ENCODE measurements at places on chromosomes 1 and 21.
A peak's percentile ranks its signal among the peaks of the same experiment; 100 is the strongest.

GRCh38 chr21:30839304-30839703, 9.7 kb upstream of the KRTAP7-1 start:
- peak; percentile 24 for DNase-seq

GRCh38 chr1:215166886-215167285, 84.3 kb downstream of the KCNK2 start:
- DNase-seq, result no peak

DNA sequence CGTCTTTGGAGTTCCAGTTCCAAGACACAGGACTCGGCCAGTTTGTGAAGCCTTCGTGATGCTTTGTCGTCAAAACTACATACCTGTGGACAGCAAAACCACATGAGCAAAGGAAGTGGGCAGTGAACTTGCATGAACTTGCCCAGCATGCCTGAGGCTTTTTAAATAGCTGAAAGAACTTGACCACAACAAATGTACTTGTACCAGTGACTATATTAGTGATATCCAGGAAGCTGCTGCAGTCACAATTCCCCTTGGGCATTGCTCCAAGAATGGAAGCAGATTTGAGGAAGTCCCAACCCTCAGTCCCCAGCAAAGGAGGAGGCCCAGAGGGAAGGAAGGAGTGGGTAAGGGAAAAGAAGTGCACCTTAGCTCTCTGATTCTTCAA, 2.6 kb downstream of the FUCA1 start:
- peak; percentile 17 for DNase-seq

GRCh38 chr1:2495546-2495945, 19.5 kb downstream of the PLCH2 start:
- no peak for DNase-seq

- peak; percentile 55 for DNase-seq
Observed at GRCh38 chr1:6260961-6261614, at the start of gene GPR153. TSS of gene GPR153 (minus strand) at chr1:6261098. CDS start at chr1:6254905, 6,193 bp downstream.

GRCh38 chr1:96400089-96400488, 321.5 kb upstream of the PTBP2 start:
- DNase-seq, result no peak

DNA sequence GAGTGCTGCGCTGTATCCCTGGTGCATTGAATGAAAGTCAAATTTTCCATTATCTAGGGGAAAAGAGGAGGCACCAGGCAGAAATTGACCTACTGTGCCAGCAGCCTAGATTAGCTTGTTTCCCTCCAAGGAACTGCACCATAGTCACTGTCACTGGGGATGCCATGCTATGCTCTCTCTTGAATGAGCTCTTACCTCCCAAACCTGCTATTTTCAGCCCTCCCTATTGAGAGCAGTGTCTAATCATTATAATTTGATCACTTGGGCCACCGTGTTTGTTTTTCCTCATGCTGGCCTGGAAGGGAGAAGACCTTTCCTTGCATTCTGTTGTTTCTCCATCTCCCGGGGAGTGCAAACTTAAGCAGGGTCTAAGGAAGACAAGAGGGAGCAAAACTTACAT, 492.9 kb downstream of the SIPA1L2 start:
- DNase-seq, result no peak

DNA sequence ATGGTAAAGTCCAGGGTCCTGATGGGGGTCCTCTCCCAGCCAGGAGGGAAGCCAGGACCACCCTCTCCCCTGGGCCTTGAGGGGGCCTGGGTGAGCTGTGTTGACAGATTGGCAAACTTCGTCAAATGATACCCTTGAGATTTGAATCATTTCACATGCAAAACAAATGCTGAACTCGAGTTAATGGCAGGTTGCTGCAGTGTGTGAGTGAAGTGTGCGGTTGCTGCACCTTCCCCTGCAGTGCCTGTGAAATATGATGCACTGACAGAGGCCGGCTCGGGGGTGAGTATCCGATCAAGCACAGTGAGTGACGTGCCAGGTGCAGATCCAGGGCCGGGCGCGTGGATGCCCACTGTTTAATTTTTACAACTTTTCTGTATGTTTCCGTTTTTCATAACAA, 5.7 kb upstream of the KRTAP12-1 start:
- no peak for DNase-seq

- no peak for DNase-seq
Observed at GRCh38 chr1:91569411-91570119, 68.9 kb downstream of the CDC7 start.

DNA sequence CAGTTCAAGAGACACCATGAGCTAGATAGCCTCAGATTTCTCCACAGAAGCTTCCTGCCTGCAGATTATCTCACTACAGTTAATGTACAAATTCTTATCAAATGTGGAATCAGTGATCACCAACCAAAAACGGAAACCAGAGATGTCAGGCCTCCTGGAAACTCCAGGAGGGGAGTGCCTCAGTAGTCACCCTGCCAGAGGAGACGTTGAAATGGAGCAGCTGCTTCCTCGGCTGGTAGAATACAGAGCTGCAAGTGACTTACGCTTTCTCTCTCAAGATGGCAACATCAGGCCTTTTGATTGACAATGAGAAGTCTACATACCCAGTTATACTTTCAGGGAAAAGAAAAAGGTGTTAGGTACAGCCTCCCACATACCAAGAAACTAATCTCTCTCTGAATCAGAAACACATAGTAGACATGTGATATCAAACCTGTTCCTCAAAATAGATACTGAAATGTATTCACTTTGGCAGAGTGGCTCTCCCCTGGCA, 52.2 kb downstream of the ACP6 start:
- DNase-seq, result peak; percentile 50

- no peak for DNase-seq
Observed at GRCh38 chr1:203645996-203646395, 19.4 kb downstream of the ATP2B4 start.

GRCh38 chr1:243719476-243719875, 130.6 kb downstream of the AKT3 start:
- DNase-seq, result no peak

- DNase-seq, result no peak
Observed at GRCh38 chr1:207124389-207124788, 20.4 kb downstream of the C4BPA start.

GRCh38 chr1:58155418-58156123, 391.0 kb downstream of the OMA1 start:
- DNase-seq, result peak; percentile 70

GRCh38 chr1:211741116-211741515, 65.7 kb upstream of the NEK2 start:
- DNase-seq, result peak; percentile 55

DNA sequence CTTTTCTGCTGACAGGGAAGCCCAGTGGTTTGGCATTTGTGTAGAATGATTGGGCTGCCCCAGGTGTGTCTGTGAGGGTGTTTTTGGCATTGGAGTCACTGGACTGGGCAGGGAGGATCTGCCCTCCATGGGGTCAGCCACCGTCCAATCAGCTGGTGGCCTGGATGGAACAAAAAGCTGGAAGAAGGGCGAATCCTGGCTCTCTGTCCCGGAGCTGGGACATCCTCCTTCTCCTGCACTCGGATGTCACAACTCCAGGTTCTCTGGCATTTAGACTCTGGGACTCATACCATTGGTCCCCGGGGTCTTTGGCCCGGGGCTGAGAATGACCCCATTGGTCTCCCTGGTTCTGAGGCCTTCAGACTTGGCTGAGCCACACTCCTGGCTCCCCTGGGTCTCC, 11.2 kb downstream of the SPSB1 start:
- no peak for DNase-seq

GRCh38 chr1:32454726-32455125, 10.1 kb upstream of the ZBTB8B start:
- DNase-seq, result peak; percentile 18

- DNase-seq, result no peak
Observed at GRCh38 chr1:62876535-62876934, 92.6 kb downstream of the ATG4C start.

- DNase-seq, result no peak
Observed at GRCh38 chr1:25800703-25801377, 847 bp downstream of the SELENON start.

DNA sequence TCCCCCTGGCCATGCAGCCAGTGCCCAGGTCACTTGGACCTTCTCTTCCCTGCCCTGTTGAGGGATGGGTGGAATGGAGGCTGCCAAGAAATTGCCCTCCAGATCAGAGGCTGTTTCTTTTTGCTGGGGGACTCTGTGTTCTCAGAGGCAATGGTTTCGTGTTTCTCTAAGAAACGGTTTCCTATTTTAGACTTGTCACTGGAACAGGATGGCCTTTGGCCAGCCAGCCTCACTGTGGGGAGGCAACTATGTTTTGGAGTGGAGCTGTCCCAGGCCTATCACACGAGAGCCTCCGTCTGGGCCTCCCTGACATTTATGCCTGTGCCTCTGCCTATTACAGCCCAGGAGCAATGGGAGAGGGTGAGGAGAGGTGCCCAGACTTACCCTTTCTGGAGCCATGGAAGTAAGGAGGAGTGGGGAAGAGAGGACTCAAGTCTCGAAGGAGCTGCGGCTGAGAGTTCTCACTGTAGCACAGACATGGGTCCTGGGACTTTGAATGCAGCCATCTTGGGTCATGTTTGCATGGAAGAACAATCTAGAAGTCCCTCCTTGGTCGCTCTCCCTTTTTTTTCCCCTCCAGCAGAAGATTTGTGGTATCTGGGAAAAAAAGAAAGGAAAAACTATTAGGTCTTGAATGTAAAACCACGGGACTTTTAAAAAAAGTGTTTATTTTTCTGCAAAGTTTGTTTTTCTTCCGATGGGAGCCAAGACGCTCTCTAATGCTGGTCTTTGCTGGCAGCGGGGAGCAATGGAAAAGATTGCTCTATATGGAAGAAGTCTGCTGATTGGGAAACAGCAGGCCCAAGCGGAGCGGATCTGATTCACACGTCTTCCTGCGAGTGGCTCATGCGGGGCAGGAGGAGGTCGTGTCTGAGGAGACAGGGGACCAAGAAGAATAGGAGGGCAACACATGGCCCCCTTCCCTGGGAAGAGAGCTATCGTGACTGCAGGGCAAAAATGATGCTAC, 219.2 kb downstream of the FOXD2 start:
- DNase-seq, result no peak

DNA sequence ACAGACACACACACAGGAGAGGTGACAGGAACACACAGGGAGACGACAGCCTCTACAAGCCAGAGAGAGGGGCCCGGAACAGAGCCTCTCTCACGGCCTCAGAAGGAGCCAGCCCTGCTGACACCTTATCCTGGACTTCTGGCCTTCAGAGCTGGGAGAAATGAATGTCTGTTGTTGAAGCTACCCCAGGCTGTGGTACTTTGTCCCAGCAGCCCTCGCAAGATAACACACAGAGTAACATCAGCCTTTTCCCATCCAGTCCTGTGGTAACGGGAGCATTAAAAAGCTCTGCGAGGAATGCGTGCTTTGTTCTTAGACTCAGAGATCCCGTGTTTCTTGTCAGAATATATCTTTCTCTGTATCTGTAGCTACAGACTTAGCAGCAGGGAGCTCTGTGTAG, 131.2 kb downstream of the SIM2 start:
- DNase-seq, result no peak

DNA sequence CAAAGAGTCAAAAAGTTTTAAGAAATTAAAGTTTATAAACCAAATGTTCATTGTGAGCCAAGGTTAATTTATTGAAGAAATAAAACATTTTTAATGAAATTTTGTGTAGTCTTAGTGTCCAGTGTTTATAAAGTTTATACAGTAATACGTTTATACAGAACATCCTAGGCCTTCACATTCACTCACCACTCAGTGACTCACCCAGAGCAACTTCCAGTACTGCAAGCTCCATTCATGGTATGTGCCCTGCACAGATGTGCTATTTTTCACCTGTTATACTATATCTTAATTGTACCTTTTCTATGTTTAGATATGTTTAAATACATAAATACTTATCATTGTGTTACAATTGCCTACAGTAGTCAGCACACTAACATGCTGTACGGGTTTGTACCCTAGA, 33.6 kb downstream of the TYW3 start:
- no peak for DNase-seq

DNA sequence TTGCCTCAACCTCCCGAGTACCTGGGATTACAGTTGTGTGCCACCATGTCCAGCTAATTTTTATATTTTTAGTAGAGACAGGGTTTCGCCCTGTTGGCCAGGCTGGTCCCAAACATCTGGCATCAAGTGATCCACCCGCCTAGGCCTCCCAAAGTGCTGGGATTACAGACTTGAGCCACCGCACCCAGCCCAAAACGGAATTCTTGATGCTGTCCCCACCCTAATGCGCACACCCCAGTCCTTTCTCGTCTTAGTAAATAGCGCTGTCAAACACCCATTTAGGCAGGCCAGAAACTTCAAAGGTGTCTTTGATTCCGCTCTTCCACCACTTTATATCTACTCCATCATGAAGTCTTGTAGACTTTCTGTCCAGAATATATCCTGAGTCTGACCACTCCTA, 35.1 kb downstream of the ITSN1 start:
- DNase-seq, result no peak

- DNase-seq, result no peak
Observed at GRCh38 chr1:116508085-116508983, 62.5 kb downstream of the CD58 start.

GRCh38 chr1:172997941-172998361, 52.8 kb downstream of the TNFSF18 start:
- no peak for DNase-seq

DNA sequence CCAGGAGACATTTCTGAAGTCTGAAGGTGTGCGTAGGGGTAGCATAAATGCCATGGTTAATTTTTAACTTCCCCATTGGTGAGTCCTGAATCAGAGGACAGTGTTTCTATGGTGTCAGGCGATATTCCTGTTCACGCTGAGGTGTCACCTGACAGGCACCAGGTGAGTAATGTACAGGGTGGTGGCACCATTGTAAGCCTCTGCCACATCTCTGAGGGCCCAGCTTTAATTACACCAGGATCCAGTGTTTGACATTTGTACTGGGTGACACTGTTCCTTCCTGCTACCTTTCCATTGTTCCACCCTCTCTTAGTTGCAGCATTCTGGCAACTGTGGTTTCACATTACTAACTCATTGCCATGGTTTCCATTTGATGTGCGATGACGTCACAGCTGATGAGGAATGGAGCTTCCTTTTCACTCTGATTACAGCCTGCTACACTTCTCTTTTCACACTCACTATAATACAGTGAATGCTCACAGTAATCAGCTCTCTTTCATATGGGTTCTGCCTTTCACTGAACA, 40.6 kb upstream of the MARK1 start:
- DNase-seq, result peak; percentile 90

- peak; percentile 39 for DNase-seq
Observed at GRCh38 chr1:208122612-208123358, 121.4 kb downstream of the PLXNA2 start.

DNA sequence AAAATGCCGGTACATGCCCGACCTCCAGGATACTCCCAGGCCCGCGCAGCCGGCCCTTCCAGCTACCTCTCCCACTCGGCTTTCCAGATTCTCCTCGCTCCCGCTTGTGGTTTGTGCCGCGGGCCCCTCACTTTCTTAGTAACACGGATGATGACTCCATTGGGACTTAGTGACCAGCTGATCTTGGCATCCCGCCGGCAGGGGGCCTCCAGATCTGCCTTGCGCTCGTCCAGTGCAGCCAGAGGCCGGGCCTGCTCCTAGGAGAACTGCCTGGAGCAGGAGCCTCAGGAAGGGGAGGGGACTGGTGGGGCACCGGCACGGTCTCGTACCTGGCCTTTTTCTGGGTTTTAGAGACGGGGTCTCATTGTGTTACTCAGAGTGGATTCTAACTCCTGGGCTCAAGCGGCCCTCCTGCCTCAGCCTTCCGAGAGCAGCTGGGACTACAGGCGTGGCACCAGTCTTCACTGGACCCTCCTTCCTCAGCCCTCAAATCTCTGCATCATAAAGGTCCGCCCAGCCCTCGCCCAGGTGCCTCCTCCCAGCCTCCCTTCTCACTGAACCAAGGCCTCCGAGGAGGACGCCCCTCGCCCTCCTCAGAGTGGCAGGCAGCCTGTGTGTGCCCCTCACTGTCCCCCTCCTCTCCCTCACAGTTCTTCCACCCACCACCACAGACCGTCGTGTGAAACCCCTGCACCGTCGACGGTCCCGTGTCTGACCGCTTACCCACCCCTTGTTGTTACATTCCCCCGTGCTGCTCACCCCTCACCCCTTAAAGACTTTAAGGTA, 78.6 kb downstream of the SLC25A24 start:
- no peak for DNase-seq

- no peak for DNase-seq
Observed at GRCh38 chr1:1050577-1051052, 23.5 kb downstream of the RNF223 start.
